ENCODE measurements at places on chromosomes 2 and 18. TPM values are rescaled to one million over a fixed set of nuclear protein-coding genes. Genes with fewer than 3 reads are reported as not detected.
A peak's percentile ranks its signal among the peaks of the same experiment; 100 is the strongest.

The OXER1 gene
- total RNA-seq = not detected

DNA sequence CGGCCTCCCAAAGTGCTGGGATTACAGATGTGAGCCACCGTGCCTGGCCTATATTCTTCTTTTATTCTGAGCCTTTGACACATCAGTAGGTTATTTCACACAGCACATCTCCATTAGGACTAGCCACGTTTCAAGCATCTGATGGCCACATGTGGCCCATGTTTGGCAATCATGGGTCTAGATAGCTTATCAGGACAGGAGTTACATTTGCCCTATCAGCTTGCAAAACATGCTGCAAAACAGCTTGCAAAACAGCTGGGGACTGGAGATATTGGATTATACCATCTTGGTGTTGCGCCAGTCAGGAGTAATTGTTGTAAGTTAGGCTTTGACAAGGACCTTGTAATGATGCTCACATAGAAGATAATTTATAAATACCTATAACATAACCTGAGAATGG is 94.9 kb downstream of the GBX2 start:
- no peak for DNase-seq

- peak; percentile 43 for DNase-seq
Observed at GRCh38 chr18:21444465-21445212, 155.9 kb downstream of the ESCO1 start.

The TNS1 gene
- total RNA-seq = 0.61 TPM

- DNase-seq = no peak
Observed at GRCh38 chr2:18645315-18645714, 55.9 kb upstream of the NT5C1B start.

Data from Caki2 (cell line).